ENCODE measurements at places on chromosomes 16 and 17.

GRCh38 chr16:1590366-1590765 lies 21.5 kb downstream of the IFT140 start:
- DNase-seq: no peak

DNA sequence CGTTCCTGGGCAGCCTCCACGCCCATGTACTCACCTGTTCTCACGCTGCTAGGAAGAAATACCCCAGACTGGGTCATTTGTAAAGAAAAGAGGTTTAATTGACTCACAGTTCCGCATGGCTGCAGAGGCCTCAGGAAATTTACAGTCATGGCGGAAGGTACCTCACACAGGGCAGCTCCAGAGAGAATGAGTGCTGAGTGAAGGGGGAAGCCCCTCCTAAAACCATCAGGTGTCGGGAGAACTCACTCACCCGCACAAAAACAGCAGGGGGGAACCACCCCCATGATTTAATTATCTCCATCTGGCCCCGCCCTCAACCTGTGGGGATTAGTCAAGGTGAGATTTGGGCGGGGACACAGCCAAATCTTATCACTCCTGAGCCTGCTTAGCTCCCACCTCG lies 18.2 kb downstream of the RAB40C start:
- no peak for DNase-seq

- DNase-seq: no peak
These were observed 22.3 kb downstream of the TMEM11 start for GRCh38 chr17:21191698-21192097.

GRCh38 chr17:75481194-75482068 lies 25.0 kb downstream of the TMEM94 start:
- DNase-seq: no peak

GRCh38 chr17:70202840-70203239 lies 33.5 kb downstream of the KCNJ2 start:
- DNase-seq: no peak

DNA sequence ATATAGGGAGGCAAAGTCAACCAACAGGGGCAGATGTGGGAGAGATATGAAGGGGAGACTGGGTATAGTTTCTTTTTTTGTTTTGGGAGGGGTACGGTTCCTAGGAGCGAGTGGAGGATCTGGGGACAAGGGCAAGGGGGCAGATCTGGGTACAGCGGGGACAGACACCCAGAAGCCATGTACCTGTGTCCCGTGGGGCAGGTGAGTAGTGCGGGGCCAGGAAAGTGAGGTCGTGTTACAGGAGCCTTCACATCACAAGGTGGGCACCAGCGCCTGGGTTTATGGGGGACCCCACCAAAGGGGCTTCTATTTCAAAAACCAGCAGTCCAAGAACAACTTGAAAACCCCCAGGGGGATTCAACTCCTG lies 11.5 kb downstream of the LITAF start:
- no peak for DNase-seq

DNA sequence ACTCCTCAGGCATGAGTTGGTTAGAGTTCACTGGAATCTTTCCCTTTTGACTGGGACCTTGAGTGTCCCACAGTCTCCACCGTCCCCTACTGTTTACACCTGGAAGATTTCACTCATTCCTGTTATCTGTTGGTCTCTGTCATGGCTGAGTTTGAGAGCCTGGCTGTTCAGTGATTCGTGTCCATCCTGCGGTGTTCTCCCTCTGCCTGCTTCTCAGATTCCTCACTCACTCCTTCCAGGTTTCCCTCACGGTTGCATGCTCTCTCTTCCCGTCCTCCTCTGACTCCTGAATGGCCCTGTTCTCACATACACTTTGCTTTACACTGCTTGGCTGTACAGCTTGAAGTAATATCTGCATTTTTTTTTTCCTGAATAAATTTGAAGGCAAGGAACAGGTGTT lies 24.5 kb downstream of the OR1D5 start:
- no peak for DNase-seq

GRCh38 chr17:50835301-50836234 lies at the start of gene WFIKKN2:
Gene WFIKKN2, plus strand, starts transcription at chr17:50835586. Its CDS starts 352 bp downstream, at chr17:50835938.
- DNase-seq: no peak

- DNase-seq: no peak
These were observed 22.9 kb downstream of the CLUH start for GRCh38 chr17:2688351-2689342.

DNA sequence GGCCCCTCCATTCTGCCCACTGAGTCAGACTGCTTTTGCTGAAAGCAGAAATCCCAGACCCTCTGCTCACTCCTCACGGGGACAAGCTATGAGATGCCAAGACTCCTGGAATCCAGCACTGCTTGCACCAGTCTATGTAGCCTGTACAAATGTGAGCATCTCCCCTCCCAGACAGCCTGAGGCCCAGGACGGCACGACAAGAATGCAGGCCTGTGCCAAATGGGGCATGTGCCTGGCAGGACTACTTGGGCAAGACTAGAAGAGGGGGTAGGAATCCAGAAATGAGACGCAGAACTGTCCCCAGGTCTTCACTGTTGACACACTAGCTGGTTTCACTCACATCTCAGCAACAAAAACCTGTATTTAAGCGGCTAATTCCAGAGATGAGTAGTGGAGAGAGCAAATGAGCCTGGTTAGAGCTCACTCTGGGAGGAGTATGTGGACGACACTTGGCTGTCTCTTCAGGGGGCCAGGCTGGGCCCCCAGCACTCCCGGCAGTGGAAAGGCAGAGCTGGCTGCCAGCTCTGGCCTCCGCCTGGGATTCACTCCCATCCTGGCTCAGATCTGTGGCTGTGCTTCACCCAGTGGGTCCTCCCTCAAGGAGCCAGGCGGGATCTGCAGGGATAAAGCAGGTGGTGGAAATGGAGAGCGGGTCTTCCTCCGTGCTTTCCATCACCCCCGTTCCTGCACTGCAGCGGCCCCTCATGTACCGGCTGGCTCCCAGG lies 2.9 kb upstream of the MYO1C start:
- DNase-seq: no peak

Data from neural crest cell (in vitro differentiated cells).